ENCODE measurements at places on chromosomes 5 and 9.

DNA sequence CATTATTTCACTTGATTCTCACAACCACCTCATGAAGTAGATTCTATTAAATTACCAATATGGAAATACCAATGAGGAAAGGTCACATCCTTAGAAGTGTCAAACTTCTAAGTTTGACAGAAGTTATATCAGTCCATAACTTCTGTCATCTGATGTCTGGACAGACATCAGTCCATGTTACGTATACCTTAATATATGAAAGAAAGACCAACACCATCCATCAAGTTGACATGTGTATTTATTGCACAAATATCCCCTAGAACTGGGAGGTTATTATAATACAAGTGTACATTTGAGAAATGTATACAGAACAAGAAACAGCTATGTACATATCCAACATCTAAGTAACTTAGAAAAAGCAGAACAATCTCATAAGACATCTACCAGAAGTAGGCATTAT is 6.5 kb upstream of the RAPGEF6 start:
- no peak for DNase-seq

- DNase-seq: no peak
Observed at GRCh38 chr5:30104872-30105596, 1088.5 kb upstream of the CDH6 start.

DNA sequence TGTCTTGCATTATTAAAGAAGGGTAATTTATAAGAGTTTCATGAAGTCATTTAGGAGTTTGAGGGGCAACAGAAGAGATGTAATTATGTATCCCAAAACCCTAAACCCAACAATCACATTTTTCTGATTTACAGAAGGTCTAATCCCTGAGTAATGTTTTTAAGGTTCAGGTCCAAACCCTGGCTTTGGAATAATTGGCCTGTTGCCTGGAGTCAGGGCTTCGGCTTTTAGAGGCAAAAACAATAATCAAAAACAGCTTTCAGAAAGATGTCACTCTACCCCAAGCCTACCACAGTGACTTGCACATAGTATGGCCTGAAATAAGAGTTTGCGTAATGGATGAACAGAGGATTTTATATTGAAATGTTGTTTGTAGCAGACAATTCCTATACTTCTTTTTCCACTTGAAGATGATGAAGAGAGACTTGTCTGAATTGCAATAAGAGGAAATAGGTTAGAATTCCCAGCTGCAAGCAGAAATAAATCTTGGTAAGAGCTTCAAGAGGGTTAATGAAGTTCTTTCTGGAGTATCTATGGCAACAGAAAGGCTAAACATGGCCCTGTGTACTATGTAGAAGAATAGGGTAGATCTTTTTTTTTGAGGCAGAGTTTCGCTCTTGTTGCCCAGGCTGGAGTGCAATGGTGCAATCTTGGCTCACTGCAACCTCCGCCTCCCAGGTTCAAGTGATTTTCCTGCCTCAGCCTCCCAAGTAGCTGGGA is 152.0 kb downstream of the GPBP1 start:
- DNase-seq: no peak

DNA sequence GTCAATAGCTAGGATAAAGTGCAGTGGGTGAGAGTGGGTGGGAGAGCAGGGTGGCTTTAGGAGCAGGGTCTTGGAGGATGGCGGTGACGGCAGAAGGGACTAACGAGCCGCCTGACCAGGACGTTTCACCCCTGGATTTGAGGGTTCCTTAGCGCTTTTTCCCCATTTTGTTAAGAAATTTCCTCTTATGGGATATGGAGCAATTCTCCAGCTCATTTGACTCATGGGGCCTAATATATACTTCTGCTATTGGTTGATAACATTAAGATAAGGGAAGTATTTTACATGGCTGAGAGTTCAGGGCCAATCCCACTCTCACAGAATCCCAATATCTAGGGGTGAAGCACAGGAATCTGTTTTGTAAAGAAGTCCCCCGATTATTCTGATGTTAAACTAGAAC is 17.6 kb downstream of the CD180 start:
- no peak for DNase-seq

- DNase-seq: no peak
Observed at GRCh38 chr5:173853370-173854131, 34.6 kb upstream of the CPEB4 start.

GRCh38 chr5:113250341-113250953 is 184.3 kb downstream of the TSSK1B start:
- DNase-seq: no peak

Measured in activated CD4-positive, CD25-positive, alpha-beta regulatory T cell (primary cell).